ENCODE measurements at places on chromosomes 16 and 17. TPM values are rescaled to one million over a fixed set of nuclear protein-coding genes. Genes with fewer than 3 reads are reported as not detected.

Gene SLC25A19
- total RNA-seq = 8.6 TPM

Gene MYLK3
- 265 TPM for total RNA-seq

Gene DRC3
- 1.1 TPM for total RNA-seq

Gene UMOD
- not detected for total RNA-seq

Gene SLC16A13
- 1.5 TPM for total RNA-seq

Gene KRT38
- not detected for total RNA-seq

Gene NMT1
- 84.3 TPM for total RNA-seq

Gene RPRML
- 0.37 TPM for total RNA-seq

Gene NECAB2
- 1.0 TPM for total RNA-seq

Gene PLEKHM1
- total RNA-seq = 46.9 TPM

Gene MPV17L
- total RNA-seq = 9.9 TPM

Gene PRSS27
- total RNA-seq = 0.44 TPM

Gene TBC1D3H
- total RNA-seq = not detected

Gene ZNF232
- 2.7 TPM for total RNA-seq

Gene SLC5A11
- not detected for total RNA-seq

Gene MYADML2
- 3.4 TPM for total RNA-seq

Gene GRAPL
- 1.7 TPM for total RNA-seq

Gene NACA2
- not detected for total RNA-seq

Gene ADAD2
- 2.2 TPM for total RNA-seq

Gene MYH1
- total RNA-seq = 0.13 TPM

Gene NLGN2
- 5.9 TPM for total RNA-seq

Gene SULT1A3
- 3.9 TPM for total RNA-seq

Gene ST6GALNAC1
- 3.0 TPM for total RNA-seq

Gene C17orf113
- 0.80 TPM for total RNA-seq

Gene CISD3
- total RNA-seq = 82.4 TPM

Gene ITGAD
- not detected for total RNA-seq

Gene KCNJ16
- total RNA-seq = 0.09 TPM

Gene GOSR2
- total RNA-seq = 38.3 TPM

Gene ZNF768
- 41.9 TPM for total RNA-seq

Gene FOXL1
- total RNA-seq = 1.00 TPM

Gene KRT33B
- not detected for total RNA-seq

Gene GFAP
- 7.5 TPM for total RNA-seq

Gene ATP6V0A1
- 28.6 TPM for total RNA-seq

Gene EZH1
- 45.6 TPM for total RNA-seq

Gene TP53TG3B
- not detected for total RNA-seq

Gene TNFRSF17
- total RNA-seq = not detected

Gene TPSD1
- total RNA-seq = not detected

Gene NOS2
- total RNA-seq = 0.23 TPM

Gene GRAP
- total RNA-seq = 2.1 TPM

Gene RHBDL1
- 1.7 TPM for total RNA-seq

Gene CYGB
- 16.8 TPM for total RNA-seq

Gene EPN3
- 8.3 TPM for total RNA-seq

Gene GRB7
- 3.5 TPM for total RNA-seq

Gene GPRC5B
- total RNA-seq = 69.8 TPM

Gene KCNG4
- total RNA-seq = not detected

Gene GAS2L2
- 0.09 TPM for total RNA-seq

Gene IL34
- 1.3 TPM for total RNA-seq

Gene KIF2B
- not detected for total RNA-seq

Gene ZNF207
- 82.2 TPM for total RNA-seq

Gene GUCY2D
- total RNA-seq = not detected

Gene PITPNM3
- 0.40 TPM for total RNA-seq

Gene PLEKHH3
- 22.4 TPM for total RNA-seq

Gene NT5C3B
- total RNA-seq = 15.8 TPM

Gene KRTAP2-1
- not detected for total RNA-seq

Gene WNK4
- total RNA-seq = not detected

Gene CDH11
- total RNA-seq = 22.2 TPM

Gene ACSM2A
- not detected for total RNA-seq
